ENCODE measurements at places on chromosomes 1 and 21. TPM values are rescaled to one million over a fixed set of nuclear protein-coding genes. Genes with fewer than 3 reads are reported as not detected.

The C4BPA gene
- not detected for total RNA-seq

The MRPL9 gene
- total RNA-seq: 79.4 TPM

The TTC39A gene
- total RNA-seq: 0.78 TPM

The XCL2 gene
- not detected for total RNA-seq

The CAMK1G gene
- total RNA-seq: not detected

The S100A16 gene
- total RNA-seq: 1,743 TPM

The CBR3 gene
- total RNA-seq: 3.7 TPM

The PLA2G2A gene
- total RNA-seq: not detected

The LRRC8B gene
- 0.94 TPM for total RNA-seq

Data from hair follicular keratinocyte (primary cell).